Activated CD4-positive, CD25-positive, alpha-beta regulatory T cell treated with anti-CD3 and anti-CD28 coated beads, Interleukin-2, amount 50 U/mL, for 24 hours (primary cell): ENCODE measurements at places on chromosomes 12 and 14.
A peak's percentile ranks its signal among the peaks of the same experiment; 100 is the strongest.

- no peak for ATAC-seq
These were observed 18.8 kb upstream of the NR4A1 start for GRCh38 chr12:52032446-52032803.

DNA sequence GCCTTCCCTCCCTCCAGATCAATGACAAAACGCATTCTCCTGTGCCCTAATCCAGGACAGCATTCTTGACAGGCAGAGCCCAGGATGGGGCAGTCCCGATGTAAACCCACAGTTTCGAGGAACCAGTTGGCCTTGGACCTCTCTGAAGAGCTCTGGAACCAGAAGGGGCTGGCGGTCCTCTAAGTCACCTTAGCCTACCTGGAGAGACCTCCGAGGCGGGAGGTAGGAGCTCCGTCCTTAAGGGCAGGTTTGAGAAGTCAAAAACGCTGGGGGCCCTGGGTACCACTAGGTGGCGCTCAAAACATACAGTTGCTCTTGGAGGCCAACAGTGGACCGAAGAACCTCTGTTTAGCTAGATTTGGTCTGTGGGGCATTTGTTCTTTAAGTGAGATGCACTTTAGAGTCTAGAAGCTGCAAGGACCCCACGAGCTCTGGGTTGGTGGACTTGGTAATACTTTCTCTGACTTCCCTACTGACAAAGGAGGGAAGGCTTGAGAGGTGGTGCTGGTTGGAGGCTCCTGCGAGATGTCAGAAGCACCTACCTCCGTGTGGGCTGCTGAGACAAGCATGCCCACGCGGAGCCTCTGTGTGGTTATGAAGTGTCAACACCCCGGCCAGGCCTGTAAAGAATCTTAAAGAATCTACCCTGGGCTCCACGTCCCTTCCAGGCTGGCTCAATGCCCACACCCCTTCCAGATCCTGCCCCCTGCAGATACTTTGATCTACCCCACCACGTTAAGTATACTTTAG lies 74.8 kb upstream of the CHST11 start:
- peak; percentile 72 for ATAC-seq

DNA sequence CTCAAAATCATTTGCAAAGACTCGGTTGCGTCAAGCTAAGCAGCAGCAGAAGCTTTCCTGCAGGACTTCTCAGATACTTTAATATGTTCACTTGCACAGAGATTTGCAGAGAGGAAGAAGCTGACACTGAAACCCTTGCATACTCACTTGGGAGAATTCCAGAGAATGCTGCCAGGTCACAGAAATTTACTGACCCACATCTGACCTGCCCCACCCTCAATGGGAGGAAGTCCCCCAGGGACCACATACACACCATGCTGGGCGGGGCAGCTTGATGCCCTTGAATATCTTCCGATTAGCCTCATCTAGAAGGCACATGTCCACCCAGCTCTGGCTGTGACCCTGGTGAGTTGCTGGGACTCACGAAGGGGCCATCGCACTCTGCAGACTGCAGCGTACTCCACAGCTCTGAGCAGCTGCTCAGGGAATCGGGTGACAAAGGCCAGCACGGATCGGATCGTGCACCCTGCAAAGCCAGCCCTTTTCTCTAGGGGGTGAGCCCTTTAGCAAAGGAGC lies 83.2 kb downstream of the ITPK1 start:
- no peak for ATAC-seq

DNA sequence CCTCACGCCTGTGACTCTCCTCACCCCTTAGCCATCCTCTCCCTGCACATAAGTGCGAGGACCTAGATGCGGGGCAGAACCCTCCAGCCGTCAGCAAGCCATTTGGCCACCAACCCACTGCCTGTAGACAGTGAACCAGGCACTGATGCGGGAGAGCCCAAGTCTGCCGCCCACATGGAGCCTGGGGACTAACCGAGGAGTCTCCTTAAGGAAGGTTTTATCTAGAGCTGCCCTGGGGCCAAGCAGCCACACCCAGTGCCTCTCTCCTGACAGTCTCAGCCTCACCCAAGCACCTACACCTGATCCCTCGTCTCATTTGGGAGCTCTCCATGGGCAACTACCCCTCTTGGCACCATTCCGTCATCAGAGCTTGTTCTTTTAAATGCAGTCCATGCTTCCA lies 72.7 kb downstream of the CHGA start:
- ATAC-seq: no peak

GRCh38 chr12:77325511-77326236 lies 260.3 kb upstream of the E2F7 start:
- ATAC-seq: no peak

DNA sequence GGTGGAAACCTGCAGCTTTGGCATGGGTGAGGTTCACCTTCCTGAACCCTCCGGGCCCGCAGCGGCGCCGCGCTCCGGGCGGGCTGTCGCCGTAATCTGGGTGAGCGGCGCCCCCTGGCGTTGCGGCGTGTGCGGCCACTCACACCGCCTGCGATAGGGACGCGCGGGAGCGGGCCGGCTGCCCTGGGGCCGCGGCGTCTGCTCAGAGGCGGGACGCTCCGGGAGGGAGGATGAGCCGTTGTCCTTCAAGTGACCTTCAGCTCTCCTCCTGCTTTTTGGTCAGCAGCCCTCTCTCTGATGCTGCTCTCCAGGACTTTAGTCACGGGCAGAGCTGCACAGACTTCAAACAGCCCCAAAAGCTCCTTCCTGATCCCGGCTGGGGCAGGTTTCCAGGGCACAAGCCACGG lies 211.7 kb upstream of the FKBP4 start:
- peak; percentile 52 for ATAC-seq

DNA sequence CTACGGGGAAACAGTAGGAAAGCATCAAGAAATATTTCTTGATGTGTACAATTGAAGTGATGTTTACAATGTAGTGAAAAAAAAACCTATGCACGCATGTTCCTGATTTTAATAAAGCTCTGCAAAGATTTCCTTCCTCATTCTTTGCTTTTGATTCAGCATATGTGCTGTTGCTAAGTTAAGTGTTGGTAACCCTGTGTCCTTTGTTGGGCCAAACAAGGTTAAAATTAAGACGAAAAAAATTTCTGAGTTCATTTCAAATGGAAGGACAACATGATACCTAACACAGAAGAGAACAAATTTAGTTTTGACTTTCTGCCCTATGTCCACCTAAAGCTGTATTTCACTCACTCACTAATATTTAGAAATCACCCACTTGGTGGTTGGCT lies 62.8 kb downstream of the PPP2R5C start:
- no peak for ATAC-seq

DNA sequence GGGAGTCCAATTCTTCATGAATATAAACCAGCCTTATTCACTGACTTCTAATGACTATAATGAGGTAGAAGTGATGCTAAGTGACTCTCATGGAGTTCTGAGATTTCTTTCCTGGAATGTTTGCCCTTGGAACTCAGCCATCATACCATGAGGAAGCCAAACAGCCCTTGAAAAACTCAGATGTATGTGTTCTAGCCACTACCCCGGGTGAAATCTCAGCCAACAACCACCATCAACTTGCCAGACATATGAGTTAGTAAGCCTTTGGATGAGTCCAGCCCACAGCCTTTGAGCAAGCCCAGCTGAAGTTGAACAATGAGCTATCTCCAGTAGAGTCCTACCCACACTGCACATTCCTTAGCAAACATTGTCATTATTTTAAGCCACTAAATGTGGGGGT lies 149.5 kb downstream of the SLC6A15 start:
- ATAC-seq: no peak

- ATAC-seq: peak; percentile 94
These were observed 225.2 kb downstream of the FUT8 start for GRCh38 chr14:65637780-65638179.

- no peak for ATAC-seq
These were observed 19.1 kb upstream of the FOS start for GRCh38 chr14:75259510-75259855.

DNA sequence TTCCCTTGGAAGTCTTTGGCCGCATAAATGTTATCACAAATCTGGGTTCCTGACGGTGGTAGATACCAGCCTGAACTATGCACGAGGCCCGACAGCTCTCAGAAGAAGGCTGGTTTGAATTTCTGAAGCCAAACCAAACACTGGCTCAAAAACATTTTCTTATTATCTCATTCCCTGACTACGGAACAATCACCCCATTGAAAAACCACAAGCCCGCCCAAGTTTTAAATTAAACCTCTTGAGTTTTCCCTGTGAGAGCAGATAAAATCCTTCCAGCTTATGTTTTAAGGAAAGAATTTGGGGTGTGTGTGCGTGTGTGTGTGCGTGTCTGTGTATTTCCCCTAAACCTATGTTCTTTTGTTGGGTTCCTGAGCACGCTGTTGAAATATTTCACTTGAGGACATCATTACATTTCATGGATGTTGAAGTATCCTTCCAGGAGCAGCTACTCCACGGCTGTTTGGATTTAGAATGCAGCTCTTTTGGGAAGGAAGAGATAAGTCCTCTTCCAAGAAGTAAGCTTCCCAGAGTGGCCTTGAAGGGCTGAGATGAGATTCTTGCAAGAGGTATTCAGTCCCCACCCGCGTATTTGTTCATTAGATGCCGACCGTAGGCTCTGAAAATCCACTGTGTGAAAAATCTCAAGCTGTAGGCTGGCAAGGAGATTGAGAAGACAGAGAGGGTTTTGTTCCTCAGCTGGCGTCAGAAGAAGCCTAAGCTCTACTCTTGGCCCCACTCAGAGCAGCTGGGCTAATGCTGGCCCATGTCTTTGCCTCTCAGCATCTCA lies 131.0 kb upstream of the NCOR2 start:
- ATAC-seq: no peak

DNA sequence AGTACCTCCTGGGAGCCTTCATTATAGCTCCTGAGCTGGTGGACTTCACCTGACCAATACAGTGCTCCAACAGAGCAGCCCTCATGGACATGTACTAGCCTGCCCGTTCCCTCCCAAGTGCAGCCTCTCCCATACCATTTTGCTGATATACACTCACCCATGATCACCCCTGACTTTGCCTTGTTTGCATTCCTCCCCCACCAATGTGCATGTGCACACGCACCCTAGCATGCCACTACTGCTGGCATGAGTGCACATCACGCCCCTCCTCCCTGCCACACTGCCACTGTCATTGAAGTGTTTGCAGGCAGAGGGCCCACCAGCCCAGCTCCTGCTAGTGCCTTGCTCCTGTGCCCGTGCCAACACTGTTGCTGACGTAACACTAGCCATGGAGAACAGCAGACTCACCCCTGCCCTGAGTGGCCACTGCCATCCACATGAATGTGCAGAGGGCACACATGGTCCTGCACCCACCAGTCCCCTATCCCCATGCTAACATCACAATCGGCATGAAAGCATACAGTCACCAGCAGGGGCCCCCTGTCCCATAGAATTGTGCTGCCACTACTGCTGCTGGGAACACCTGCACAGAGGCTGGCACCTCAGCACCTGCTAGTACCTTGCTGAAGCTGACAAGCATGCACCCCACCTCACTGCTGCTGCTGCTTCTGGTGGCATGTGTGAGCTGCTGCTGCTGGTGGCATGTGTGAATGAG lies 110.3 kb downstream of the SINHCAF start:
- ATAC-seq: no peak

- peak; percentile 49 for ATAC-seq
These were observed 604 bp downstream of the EEA1 start for GRCh38 chr12:92928421-92928961.

GRCh38 chr12:130904064-130904463 lies 32.2 kb downstream of the RAN start:
- no peak for ATAC-seq

DNA sequence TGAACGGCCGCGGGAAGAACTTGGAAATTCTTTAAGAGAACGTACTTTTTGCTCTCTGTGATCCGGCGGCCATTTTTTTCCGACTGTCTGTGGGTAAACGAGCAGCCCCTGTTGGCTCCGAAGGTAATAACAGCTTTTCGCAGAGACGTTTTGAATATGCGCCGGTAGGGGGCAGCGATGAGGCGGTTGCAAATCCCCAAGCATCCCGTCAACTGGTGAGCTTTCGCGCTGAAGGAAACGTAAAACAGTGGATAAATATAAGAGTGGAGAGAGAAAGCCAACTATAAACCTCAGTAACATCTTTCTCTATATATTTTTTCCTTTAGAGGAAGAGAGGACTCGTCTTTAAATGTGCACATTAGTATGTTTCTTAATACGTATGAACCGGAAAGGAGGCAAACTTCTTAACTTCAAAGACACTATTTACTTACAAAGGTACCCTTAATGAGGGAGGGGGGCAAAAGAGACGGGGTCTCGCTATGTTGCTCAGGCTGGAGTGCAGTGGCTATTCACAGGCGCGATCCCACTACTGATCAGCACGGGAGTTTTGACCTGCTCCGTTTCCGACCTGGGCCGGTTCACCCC lies 9.6 kb upstream of the NEMF start:
- ATAC-seq: peak; percentile 43

- ATAC-seq: no peak
These were observed 41.9 kb downstream of the RAD52 start for GRCh38 chr12:907413-908185.

DNA sequence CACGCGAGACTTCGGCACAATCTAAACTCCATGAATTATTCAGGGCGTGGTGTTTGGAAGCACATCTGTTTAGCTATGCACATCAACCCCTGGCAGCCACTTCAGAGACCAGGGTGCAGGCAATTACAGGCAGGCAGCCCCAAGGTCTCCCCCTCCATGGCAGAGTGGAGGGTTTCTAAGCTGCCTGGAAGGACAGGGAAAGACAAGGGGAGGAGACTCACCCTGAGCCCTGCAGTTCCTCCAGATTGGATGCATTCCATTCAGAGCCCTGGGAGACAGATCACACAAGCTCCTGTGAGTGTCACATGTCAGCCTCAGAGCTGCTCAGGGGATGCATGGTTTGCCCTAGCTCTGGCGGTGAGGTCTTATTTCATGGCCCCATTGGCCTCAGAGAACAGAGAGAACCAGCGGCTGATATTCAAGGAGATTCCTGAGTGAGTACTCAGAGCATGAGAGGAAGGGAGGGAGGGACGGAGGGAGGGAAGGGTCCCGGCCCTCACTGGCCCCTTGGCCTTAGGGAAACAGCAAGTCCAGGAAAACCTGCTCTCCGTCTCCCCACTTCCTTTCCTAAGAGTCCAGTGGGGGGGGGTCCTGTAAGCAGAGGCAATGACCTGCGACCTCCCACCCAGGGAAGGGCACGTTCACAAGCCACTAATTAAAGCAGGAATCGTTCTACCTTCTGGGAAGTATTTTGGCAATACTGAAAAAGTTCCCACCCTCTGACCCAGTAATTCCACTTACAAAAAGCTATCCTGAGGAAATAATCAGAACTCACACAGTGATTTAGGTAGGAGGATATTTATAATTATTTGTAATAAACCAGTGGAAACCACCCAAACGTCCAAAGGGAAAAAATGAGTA lies 55.1 kb downstream of the SSH1 start:
- no peak for ATAC-seq

GRCh38 chr12:117967512-117967911 lies 1.3 kb downstream of the KSR2 start:
- ATAC-seq: no peak

DNA sequence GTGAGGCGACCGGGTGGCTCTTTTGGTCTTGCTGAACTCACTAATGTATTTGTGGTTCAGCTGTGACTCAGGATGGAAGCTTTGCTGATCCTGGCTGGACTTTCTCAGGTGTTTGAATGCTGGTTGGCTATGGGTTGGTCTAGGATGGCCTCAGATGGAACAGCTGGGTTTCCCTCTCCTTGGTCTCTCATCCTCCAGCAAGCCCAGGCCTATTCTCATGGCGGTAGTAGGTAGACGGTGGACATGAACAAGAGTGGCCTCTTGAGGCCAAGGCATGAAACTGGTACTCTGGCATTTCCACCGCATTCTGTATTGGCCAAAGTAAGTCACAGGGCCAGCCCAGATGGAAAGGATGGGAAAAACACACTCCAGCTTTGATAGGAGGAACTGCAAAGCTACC lies 11.8 kb upstream of the POLR3B start:
- ATAC-seq: no peak

GRCh38 chr12:116423094-116423493 lies 136.1 kb upstream of the MAP1LC3B2 start:
- no peak for ATAC-seq
